Activated T-cell treated with anti-CD3 and anti-CD28 coated beads for 48 hours (primary cell): ENCODE measurements at places on chromosomes 16 and 17.

DNA sequence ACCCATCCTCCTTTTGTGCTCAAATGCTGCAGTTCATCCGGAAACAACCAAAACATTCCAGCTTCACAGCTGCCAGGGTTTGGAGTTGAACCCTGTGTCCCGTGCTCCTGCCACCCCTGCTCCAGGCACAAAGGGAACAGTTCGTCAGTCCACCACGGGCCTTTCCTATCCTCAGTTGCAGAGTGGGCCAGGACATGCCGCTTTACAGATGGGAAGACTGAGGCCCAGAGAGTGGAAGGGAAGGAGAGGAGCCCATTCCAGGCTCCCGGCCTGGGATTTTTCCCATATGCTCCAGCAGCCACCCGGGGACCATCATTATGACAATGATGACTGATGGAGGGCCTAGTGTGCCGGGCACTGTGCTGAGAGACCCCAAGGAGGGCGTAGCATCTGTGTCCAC, 27.6 kb downstream of the RAI1 start:
- no peak for DNase-seq

- DNase-seq = no peak
Measured at GRCh38 chr17:75270966-75271232, at the start of gene MIF4GD. Gene MIF4GD (minus strand): TSS chr17:75271231. CDS start chr17:75270195, 1,036 bp downstream.

GRCh38 chr16:70364399-70364798, 17.7 kb downstream of the DDX19A start:
- no peak for DNase-seq

- no peak for DNase-seq
Measured at GRCh38 chr17:74070374-74070773, 133.1 kb upstream of the RPL38 start.

GRCh38 chr17:2862197-2862596, 66.0 kb downstream of the RAP1GAP2 start:
- no peak for DNase-seq

- no peak for DNase-seq
Measured at GRCh38 chr17:56510554-56511342, 82.8 kb upstream of the NOG start.

DNA sequence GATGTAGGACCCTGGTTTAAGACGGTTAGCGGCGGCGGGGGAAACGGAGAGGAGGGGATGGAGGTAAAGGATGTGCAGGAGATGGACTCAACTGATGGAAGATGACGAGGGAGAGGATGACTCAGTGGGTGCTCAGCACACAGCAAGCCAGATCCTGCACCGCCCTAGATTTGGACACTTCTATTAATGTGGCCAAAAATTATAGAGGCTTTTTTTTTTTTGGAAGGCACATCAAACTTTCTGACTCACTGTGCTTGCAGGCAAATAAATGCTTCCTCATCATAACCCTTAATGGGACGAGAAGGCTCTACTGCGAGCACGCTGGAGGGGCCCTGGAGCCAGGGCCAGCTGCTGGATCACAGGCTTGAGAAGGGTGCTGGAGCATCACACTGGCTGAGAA, 36.0 kb downstream of the RTN4RL1 start:
- no peak for DNase-seq

DNA sequence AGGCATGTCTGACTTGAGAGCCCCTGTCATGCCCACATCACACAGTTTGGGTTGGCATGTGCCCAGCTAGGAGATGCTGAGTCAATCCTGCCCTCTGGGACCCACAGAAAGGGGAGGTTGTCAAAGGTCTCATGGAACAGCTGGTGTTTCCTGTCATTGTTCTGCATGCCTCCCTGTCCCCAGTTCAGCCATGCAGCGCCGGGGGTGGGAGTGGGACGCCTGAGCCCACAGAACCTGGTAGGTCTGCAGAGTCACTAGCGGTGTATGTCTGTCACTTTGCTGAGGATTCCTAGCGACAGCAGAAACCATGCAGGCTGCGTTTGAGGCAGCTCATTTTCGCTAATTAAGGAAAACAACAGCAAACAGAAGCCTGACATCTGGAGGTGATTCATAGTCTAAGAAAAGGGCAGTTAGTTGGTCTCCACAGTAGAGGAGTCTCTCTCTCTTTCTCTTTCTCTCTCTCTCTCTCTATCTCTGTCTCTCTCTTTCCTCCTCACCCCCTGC, 19.6 kb upstream of the CCL1 start:
- peak; percentile 46 for DNase-seq

GRCh38 chr16:48912360-48912759, 302.4 kb upstream of the N4BP1 start:
- DNase-seq = no peak

- DNase-seq = no peak
Measured at GRCh38 chr16:13150181-13150885, 248.9 kb downstream of the SHISA9 start.

DNA sequence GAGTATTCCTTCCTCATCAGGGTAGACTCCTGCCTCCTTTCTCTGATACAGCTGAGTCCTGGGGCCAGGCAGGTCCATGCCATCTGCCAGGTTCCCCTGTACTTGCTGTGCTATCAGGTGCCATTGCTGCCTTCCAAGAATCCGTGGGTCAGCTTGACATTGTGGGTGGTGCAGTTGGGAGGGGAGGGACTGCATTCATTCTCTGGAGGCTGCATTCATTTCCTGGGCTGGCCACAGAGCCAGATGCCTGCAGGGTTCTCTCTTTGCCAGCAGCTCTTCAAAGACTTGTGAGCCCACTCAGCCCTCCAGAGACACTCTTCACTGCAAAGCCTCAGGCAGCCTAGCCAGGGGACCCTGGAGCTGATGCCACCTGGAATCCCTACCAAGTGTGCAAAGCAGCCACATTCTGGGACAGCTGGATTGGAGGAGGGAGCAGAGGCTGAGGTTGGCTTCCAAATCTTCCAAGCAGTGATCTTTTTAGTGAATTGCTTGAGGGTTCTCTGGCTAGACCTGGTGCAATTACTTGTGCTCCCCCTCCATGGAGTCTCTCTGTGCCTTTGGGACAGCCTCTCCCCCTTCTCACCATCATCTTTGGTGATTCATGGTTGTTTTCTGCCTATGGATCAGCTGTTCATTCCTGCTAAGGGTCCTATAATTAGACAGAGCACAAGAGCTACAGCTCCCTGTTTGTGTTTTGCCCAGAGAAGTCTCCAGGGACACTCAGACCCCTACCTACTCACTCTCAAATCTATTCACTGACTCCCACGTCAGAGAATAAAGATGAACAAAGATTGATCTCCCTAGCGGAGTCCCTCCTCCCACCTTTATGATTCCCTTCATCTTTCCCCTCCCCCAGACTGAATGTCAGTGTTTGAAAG, 20.9 kb downstream of the ANKFN1 start:
- DNase-seq = no peak

DNA sequence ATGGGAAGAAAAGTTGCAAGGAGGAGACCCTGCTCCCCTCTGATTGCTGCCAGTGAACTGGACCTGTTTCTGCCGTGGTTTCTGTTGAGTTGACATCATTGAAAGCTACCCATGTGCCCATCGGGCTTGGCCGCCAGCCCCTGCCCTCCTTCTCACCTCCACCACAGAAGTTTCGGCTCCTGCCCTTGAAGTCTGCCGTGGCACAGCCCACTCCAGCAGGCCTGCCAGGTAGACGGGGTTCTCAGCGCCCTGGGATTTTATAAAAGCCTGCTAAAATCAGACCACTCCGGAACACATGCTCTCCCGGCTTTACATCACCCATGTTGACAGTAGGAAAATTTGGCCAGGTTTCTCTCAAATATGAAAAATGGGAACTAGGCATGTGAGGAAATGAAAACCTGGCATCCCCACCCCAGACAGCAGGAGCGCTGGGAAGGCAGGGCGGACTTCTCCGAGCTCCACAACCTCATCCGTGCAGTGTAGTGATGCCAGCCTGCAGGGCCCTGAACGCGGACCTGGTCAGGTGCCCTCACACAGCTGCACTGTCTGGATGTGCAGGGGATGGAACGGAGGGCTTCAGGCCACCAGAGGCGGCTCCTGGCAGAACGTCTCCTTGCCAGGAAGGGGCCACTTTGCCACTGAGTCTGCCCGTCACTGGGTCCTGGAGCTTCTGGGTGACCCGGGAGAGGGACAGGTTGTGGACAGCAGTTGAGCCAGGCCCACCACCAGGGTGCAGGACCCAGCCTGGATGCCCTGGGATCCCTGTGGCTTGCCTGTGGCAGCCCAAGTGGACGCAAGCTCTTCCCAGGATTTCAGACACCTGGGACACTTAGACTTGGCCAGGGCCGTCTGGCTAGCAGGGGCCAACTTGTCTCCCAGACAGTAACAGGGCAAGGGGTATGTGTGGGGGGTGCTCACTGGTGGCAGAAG, 6.9 kb upstream of the GSE1 start:
- DNase-seq = no peak

- DNase-seq = no peak
Measured at GRCh38 chr17:50925296-50925891, 59.2 kb upstream of the TOB1 start.

DNA sequence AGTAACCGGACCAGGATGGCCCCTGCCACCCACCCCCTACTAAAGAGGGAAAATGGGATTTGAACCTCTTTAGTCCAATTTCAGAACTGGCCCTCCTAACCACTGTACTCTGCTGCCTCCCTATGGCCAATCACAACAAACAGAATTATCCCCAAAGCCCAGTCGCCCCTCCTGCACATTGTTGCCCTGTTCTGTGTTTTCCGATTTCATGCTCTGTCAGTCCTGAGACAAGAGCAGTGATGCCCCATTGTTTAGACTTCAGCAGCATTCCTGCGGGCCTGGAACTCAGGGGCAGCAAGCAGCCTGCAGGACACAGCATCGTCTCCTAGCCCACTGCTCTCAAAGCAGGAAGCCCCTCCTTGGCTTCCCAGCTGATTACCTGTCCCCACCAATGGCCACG, 20.5 kb upstream of the KLHL11 start:
- DNase-seq = no peak

DNA sequence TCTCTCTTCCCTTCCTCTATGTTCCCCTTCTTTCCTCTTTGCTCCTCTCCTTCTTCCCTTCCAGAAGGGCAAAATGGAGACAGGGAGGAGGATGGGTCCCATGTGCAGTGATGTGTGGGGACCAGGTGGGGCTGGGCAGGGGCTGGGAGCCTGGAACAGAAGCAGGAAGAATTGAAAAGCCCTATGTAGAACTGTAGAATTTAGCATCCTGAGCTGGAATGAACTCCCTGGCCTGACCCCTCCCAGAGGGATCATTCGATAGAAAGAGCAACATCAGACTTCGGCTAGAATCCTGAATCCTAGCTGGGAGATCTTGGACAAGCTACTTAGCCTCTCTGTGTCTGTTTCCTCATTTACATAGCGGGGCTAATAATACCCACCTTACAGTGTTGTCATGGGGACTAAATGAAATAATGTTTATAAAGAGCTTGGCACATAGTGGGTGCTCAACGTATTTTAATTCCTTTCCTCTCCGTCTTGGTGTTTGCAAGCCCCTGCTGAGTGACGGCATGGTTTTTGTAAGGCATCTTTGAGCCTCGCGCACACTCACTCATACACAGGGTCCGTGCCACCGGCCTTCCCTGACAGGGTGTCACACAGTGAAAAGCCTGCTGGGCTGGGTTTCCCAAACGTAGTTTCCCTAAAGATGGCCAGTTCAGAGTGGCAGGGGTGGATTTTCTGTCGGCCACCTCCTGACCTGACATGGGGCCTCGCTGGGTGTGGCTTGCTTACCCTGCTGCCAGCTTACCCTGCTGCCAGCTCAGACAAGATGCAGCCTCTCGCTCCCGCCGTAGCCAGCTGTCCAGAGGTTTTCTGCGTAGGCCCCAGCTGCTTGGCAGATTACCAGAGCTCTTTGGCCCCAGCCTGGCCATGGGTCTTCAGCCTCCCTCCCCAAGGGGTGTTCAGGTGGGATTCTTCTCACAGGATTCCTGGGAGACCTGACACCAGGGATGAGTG, 6.1 kb upstream of the ARHGAP23 start:
- no peak for DNase-seq

GRCh38 chr17:33674685-33675084, 381.6 kb upstream of the ASIC2 start:
- DNase-seq = peak; percentile 39

- no peak for DNase-seq
Measured at GRCh38 chr16:85652431-85653221, 36.1 kb downstream of the GINS2 start.

GRCh38 chr17:34616148-34616547, 36.8 kb downstream of the TMEM132E start:
- no peak for DNase-seq

GRCh38 chr17:75778861-75779249, 5.8 kb upstream of the UNK start:
- DNase-seq = no peak

- DNase-seq = no peak
Measured at GRCh38 chr17:51740531-51740930, 418.0 kb downstream of the CA10 start.

DNA sequence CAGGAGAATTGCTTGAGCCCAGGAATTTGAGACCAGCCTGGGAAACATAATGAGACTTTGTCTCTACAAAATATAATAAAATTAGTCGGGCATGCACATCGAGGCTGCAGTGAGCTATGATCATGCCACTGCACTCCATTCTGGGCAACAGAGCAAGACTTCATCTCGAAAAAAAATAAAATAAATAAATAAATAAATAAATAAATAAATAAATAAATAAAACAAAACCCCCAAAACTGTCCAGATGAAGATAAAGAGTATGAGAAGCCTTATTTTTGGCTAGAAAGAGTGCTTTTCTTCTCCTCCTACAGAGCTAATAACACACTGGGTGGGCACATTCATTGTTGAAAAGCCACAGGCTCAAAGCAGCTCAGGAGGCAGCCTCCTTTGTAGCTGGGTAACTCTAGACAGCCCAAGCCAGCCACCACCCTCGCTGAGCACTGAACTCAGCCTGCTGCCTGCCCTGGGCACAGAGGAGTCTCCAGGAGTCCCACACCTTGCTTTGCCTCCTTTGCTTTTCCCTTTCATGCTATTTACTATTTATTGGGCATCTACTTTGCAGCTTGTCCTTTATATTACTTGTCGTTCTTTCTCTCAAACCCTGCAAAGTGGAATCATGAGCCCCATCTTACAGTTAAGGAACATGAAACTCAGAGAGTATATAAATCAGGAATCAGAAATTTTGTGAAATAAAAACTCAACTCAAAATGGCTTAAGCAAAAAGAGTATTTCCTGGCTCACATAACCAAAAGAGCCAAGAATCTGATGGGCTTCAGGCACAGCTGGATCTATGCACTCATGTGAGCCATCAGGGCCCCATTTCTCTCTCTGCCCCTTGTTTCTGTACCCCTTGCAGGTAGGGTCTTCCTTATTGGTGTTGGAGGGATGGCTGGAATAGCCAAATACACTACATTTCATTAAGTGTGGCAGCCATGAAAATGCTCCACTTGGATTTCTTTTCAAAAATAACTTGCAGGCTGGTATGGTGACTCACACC, 18.1 kb upstream of the C16orf87 start:
- no peak for DNase-seq

- DNase-seq = peak; percentile 33
Measured at GRCh38 chr17:82775001-82775823, 23.3 kb downstream of the TBCD start.
